ENCODE measurements at places on chromosomes 3 and 15.

- DNase-seq = no peak
Measured at GRCh38 chr3:87186608-87187159, 40.4 kb upstream of the CHMP2B start.

DNA sequence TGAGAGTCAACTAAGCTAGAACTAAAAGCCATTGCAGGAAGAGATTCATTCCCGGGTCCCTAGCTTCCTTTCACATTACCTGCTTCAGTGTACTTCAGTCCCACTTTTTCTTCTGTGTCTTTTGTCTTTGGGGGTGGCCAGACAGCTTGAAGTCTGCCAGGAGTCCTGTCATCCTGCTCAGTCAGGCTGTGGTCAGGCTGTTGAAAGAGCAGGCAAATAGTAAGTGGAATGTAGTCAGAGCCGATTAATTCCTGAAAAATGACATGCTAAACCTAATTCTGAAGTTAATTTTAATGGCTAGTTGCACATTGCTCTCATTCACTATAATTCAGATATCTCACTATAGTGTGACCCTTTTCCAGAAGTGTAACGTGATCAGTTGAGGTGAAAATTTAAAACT, 129.6 kb downstream of the FMN1 start:
- DNase-seq = no peak

- DNase-seq = no peak
Measured at GRCh38 chr3:195803289-195803908, 8.3 kb downstream of the MUC4 start.

DNA sequence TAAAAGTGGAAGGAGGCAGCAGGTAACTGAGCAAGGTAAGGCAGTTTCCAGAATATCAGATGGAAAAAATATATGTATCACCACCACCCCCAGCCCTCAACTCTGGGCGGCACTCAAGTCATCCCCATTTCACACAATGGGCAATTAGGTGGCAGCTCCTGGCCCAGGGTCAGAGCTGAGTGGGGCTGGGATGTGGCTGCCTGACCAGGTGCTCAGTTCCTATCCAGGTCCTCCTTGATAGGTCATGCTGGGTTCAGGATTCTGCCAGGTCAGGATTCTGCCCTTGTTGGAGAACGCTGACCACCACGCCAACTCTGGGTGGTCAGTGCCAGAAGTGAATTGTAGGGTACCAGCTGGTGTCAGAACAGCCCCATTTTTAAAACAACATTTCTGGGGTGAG, 29.5 kb downstream of the RAB6B start:
- DNase-seq = no peak

- DNase-seq = no peak
Measured at GRCh38 chr15:69304182-69304545, 5.5 kb downstream of the PAQR5 start.

All from effector CD4-positive, alpha-beta T cell (primary cell).